Cortex of kidney (tissue), 1 donor: ENCODE measurements at places on chromosomes 16 and 17.

DNA sequence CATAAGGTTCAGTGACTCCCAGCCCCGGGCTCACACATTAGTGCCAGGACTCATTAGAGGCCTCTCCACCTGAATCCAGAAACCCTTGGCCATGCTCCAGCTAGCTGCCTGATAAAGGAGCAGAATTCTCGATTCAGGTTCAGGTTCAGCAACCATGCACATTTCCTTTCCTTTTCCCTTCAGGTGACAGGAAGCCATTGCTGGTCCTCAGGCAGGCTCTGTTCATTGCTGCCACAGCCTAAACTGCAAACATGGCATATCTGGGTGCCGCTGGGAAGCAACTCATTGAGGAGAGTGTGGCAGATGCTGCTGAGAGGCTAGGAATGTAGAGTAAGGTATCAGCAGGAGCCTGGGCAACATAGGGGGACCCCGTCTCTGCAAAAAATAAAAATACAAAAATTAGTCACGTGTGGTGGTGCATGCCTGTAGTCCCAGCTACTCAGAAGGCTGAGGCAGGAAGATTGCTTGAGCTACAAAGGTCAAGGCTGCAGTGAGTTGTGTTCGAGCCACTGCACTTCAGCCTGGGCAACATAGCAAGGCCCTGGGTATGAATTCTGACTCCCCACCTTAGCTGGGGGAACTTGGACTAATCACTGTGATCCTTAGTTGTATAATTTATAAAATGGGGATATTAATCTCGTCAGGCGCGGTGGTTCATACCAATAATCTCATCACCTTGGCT is 28.7 kb downstream of the ARL4D start:
- DNase-seq = no peak

DNA sequence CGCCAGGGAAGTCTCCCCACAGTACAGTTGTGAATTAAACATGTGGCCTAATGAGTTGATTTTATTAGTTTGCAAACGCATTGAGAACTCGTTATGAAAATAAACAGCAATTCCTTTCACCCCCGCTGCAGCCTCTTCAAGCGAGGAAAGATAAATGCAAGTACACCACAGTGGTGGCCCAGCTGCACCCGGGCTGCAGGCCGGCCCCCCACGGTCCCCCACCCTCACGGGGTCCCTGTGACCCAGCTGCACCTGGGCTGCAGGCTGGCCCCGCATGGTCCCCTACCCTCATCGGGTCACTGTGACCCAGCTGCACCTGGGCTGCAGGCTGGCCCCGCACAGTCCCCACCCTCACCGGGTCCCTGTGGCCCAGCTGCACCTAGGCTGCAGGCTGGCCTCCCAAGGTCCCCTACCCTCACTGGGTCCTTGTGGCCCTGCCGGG is 32.2 kb downstream of the SDK2 start:
- no peak for DNase-seq

GRCh38 chr17:56023851-56024250 is 129.4 kb upstream of the ANKFN1 start:
- DNase-seq = no peak

GRCh38 chr17:59870482-59870881 is 22.3 kb downstream of the TUBD1 start:
- no peak for DNase-seq

DNA sequence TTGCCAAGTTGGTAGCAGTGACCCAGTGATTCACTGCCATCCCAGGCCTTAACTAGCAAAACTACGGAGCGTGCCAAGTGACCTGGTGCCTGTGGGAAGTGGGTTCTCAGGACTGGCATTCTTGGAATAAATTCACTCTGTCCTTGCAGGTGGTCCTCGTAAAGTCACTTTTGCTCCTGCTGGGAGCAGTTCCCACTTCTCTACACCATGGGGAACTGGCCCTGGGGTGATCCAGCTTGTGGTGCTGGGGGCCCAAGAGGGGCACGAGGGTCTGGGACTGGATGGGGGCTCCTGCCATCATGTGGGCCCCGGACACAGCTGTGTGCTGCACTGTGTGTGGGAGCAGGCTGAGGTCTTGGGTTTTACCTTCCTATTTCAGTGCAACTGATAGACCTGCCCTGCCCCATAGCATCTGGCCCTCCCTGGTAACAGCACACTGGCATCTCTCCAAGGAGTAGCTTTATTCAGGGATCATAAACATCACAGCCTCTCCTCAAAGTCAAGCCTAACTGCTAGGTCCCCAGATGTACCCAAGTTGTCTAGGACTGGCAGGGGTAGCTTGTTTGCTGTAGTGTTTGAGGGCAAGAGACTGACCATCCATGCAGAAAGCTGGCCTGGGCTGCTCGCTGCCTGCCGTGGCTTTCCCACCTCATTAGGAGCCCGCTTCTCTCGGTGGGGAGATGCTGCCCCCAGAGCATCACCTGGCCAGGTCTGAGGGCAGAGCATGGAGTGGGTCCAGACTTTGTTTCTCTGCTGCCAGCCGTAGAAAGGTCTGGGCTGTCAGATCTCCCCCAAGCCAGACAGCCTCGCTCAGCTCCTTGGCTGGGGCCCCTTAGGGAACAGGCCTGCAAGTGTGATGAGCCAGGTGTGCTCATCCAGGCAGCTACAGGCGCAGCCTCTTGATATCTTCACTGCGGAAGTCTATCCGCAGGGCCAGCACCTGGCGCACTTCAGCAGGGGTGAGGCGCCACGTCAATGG is 26.0 kb downstream of the FCSK start:
- DNase-seq = no peak
